Naive thymus-derived CD8-positive, alpha-beta T cell (primary cell): ENCODE measurements at places on chromosomes 3 and 15.
A peak's percentile ranks its signal among the peaks of the same experiment; 100 is the strongest.

GRCh38 chr3:16589120-16589519 lies 16.1 kb downstream of the DAZL start:
- DNase-seq: no peak

DNA sequence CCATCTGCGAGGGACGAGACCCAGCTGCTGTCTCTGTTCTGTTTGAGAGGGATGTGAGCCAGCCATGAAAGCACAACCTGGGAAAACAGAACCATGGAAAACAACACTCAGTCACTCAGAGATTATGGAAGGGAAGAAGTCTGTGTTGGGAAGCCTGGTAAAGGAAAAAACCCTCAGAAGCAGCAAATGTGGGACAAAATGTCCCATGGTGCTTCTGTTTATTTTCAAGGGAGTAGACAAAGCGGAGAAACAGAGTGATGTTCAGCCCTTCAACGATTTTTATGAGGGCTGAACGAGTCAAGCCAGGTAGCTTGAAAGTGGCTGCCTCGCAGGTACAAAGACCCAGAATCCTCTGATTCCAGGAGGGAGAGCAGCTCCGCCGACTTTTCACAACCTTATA lies 59.3 kb downstream of the DCLK3 start:
- DNase-seq: no peak

GRCh38 chr15:36831125-36831903 lies 251.9 kb downstream of the CDIN1 start:
- no peak for DNase-seq

DNA sequence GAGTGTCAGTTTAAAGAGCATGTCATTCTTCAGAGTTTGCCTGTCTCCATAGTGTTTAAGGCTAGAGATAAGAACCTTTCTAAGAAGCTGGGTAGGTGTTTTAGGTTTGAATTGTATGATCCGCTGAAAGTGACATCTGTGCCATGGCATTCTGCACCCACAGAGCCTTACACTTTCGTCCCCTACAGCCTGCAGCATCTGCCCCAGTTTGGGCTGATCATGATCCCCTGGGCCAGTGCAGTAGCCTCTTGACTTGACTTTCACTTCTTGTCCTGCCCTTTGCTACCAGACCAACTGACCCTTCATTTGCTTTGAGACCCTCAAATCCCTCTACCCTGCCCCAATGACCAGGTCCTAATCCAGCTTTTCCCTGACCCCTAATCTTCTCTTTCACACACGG lies 81.6 kb downstream of the SOX14 start:
- no peak for DNase-seq

- DNase-seq: no peak
Measured at GRCh38 chr15:64225804-64226203, 63.0 kb upstream of the PPIB start.

GRCh38 chr3:48445277-48445882 lies 1.2 kb upstream of the ATRIP start:
- DNase-seq: no peak

GRCh38 chr3:17290894-17291293 lies 406.1 kb downstream of the PLCL2 start:
- DNase-seq: no peak

DNA sequence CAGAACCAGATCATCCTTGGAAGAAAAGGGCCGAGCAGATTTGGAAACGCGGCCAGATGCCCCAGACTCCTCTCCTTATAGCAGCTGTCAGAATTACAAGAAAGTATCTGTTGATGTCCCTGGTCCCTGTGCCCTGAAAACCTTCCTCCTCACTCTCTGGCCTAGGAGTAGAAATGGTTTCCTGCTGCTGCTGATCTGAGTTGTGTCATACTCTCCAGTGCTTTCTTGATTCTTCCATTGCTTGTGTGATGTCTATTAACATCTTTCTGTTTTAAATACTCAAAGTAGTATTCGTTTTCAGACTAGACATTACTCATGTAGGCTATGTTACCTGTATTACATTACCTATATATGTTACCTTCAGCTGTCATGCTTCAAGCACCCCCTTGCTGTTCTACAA lies 26.8 kb upstream of the HERC1 start:
- no peak for DNase-seq

DNA sequence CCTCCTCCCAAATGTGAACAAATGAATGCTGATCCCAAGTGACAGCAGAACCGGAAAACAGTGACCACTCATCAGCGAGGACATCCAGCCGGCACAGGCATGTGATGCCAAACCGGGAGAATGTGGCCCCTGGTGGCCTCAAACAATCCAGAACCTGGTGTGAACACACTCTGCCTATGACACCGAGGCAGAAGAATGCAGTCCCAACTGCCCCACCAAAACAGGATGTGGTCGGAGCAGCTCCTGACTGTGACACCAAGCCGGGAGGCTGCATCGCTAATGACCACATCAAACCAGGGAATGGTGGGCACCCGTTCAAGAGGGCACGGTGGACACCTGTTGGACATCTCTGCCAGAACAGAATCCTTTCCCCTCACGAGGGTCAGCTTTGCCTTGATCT lies 15.4 kb downstream of the SCN5A start:
- no peak for DNase-seq

DNA sequence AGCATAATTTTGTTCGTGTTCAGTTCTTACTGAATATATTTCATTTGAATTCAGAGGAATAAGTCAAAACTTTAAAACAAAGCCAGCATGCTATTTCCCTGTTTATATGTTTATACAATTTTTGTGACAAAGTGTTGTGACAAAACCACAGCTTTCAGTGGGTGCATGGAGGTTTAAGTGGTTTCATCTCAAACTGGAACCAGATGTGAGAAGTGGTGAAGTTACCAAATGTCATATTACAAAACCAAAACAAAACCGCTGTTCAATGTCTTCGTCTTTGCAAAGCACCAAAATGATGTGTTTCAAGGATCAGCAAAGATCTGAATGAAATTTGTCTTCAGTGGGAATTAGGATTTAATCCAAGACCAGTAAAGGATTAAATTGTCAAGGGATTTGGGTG lies 59.3 kb upstream of the OSTN start:
- DNase-seq: no peak

- no peak for DNase-seq
Measured at GRCh38 chr15:27864086-27864485, 235.0 kb downstream of the OCA2 start.

DNA sequence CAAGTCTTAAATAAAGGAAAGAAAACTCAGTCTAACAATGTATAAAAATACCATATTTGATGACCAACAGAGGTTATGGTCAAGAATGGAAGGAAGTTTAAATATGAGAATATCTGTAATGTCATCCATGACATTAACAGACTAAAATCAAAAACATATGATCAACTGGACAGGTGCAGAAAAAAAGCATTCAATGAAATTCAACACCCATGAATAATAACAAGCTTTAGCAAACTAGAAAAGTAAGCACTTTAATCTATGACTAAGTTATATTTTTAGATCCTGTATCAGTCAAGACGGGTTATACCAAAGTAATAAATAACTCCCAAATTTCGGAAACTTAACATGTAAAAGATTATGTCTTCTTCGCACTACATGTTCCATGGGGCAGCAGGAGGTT lies 61.8 kb downstream of the CFAP20DC start:
- DNase-seq: no peak

- peak; percentile 23 for DNase-seq
Measured at GRCh38 chr3:71008350-71008935, 575.1 kb downstream of the FOXP1 start.

DNA sequence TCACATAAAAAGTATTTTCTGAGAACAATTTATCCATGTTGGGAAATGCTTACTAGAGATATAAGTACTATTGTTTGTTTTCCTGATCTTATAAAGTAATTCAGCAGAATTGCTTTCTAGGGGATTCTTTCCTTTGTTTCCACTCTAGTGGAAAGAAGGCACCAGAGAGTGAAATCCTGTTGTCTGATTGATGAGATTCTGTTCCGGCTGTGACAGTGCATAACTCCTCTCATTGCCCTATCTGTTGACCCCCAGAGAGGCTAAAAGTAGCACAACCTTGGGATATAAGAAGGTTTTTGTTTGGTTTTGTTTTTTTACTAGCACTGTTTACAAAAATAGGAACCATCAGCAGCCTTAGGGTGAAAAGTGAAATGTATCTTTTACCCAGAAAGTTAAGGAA lies 114.1 kb downstream of the ALCAM start:
- no peak for DNase-seq

DNA sequence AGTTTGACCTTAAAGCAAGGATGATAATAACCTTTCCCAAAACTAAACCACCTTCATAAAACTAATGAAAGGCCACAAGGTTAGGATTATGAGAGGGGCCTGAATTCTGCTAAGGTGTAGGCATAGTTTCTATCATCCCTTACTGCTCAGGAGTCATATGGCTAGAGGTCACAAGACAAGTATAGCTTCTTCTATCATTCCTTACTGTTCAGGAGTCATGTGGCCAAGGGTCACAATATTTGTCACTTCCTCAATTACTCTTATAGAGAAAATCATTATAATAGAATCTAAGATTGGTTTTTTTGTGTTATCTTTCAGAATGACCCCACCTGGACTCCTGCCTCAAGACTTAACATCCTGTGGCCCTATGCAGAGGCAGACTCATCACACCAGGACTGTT lies 36.6 kb downstream of the HERC1 start:
- no peak for DNase-seq

- DNase-seq: no peak
Measured at GRCh38 chr3:62529230-62529629, 155.9 kb upstream of the FEZF2 start.

DNA sequence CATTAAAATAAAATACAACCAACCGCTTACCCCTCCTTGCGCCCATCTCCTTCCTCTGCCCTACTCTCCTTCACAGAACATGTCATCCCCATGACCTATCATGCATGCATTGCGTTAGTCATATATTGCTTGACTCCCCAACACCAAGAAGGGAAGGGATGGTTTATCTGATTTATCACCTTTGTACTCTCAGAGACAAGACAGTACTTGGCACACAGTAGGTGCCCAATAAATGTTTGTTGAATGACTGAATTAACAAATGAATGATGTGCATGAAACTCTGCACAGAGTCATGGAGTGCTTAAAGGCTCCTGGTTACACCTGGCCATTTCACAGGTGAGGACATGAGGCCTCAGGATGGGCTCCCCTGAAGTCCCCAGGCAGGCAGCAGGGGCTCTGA lies 59.7 kb downstream of the IQSEC1 start:
- DNase-seq: no peak

DNA sequence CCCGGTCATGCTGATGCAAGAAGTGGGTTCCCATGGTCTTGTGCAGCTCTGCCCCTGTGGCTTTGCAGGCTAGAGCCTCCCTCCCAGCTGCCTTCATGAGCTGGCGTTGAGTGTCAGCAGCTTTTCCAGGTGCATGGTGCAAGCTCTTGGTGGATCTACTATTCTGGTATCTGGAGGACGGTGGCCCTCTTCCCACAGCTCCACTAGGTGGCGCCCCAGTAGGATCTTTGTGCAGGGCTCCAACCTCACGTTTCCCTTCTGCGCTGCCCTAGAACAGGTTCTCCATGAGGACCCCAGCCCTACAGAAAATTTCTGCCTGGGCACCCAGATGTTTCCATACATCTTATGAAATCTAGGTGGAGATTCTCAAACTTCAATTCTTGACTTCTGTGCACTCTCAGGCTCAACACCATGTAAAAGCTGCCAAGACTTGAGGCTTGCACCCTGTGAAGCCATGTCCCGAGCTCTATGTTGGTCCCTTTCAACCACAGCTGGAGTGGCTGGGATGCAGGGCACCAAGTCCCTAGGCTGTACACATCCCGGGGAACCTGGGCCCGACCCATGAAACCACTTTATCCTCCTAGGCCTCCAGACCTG lies 238.4 kb upstream of the MDFIC2 start:
- DNase-seq: peak; percentile 59

GRCh38 chr3:155334914-155335723 lies 41.6 kb upstream of the STRIT1 start:
- no peak for DNase-seq

DNA sequence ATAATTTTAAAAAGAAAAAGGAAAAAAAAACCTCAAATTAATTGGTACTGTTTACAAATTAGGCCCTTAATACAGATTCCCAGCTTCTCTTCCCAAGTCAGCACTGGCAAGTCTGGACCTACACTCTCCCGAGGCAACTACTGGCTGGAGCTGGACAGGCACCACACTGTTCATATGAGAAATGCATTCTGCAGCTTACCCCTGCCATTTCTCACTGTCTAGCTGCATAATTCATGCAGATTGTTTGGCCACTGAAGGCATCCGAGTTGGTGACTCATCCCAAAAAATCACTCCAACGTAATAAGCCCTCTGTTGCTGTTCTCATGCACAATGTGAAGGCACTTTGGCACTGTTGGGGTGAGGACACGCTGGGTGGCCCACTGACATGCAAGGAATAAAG lies 45.3 kb downstream of the ROPN1B start:
- DNase-seq: no peak

GRCh38 chr3:127915115-127915936 lies at the start of gene KBTBD12:
Gene KBTBD12, plus strand, starts transcription at chr3:127915232. Its CDS starts 7,830 bp downstream, at chr3:127923062.
- DNase-seq: no peak

GRCh38 chr3:144018776-144019175 lies 47.2 kb downstream of the DIPK2A start:
- no peak for DNase-seq

- DNase-seq: no peak
Measured at GRCh38 chr15:90981681-90982080, 12.7 kb downstream of the PRC1 start.

GRCh38 chr3:4290272-4290893 lies 12.8 kb upstream of the SETMAR start:
- no peak for DNase-seq
